ENCODE measurements at places on chromosomes 12 and 14.
A peak's percentile ranks its signal among the peaks of the same experiment; 100 is the strongest.

DNA sequence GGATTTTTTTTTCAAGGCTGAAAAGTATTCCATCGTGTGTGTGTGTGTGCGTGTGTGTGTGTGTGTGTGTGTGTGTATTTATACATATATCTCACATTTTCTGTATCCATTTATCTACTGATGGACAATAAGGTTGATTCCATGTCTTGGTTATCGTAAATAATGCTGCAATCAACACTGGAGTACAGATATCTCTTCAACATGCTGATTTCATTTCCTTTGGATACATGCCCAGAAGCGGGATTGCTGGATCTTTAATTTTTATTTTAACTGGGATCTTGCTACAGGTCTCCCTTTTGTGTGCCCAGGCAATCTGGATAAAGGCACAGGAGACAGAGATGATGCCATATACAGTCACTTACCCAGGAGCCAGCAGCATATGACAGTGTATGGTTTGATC lies 338.1 kb downstream of the SOX5 start:
- no peak for DNase-seq

GRCh38 chr14:41830714-41831406 lies 224.2 kb downstream of the LRFN5 start:
- no peak for DNase-seq

- no peak for DNase-seq
These were observed 41.6 kb downstream of the LRRC74A start for GRCh38 chr14:76867516-76868453.

GRCh38 chr12:122059203-122059960 lies 19.2 kb upstream of the MLXIP start:
- no peak for DNase-seq

- DNase-seq, result no peak
These were observed 13.6 kb downstream of the SERPINA1 start for GRCh38 chr14:94374749-94375260.

- DNase-seq, result no peak
These were observed 291.8 kb upstream of the G2E3 start for GRCh38 chr14:30267141-30267540.

DNA sequence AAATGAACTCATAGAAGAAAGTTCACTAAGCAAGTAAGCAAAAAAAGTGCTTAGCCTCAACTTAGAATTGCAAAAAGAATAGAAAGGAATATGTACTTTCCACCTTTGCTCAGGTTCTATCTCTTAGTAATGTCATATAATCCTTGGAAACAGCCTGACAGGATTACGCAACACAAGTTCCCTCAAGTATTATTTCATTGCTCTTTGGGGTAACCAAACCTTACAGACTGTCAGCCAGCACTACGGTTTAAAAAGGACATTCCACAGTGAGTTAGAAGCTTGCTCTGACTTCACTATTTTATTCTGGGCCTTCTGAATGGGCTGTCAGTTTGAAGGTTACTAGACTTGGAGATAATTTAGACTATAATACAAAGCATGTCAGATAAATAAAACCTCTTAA lies 264.0 kb downstream of the ATXN7L3B start:
- peak; percentile 88 for DNase-seq
